T-helper 17 cell (primary cell): ENCODE measurements at places on chromosomes 7 and 10. TPM values are rescaled to one million over a fixed set of nuclear protein-coding genes. Genes with fewer than 3 reads are reported as not detected.
A peak's percentile ranks its signal among the peaks of the same experiment; 100 is the strongest.

Gene LIPF
- not detected for total RNA-seq

Gene EIF4EBP2
- 49.5 TPM for total RNA-seq

Gene SPDYE2B
- total RNA-seq, result not detected

Gene MNX1
- 0.15 TPM for total RNA-seq

Gene LRIT1
- total RNA-seq, result not detected

GRCh38 chr10:120503689-120504088 lies 46.7 kb downstream of the PLPP4 start:
- no peaks in the 10 kb centered on the region for H3K4me1 ChIP-seq
- no peak overlapping the region for H3K27ac ChIP-seq
- H3K27me3 ChIP-seq, result no peaks in the 10 kb centered on the region
- no peak overlapping the region for H3K4me3 ChIP-seq
- no peaks in the 10 kb centered on the region for H3K36me3 ChIP-seq
- no peak for DNase-seq

DNA sequence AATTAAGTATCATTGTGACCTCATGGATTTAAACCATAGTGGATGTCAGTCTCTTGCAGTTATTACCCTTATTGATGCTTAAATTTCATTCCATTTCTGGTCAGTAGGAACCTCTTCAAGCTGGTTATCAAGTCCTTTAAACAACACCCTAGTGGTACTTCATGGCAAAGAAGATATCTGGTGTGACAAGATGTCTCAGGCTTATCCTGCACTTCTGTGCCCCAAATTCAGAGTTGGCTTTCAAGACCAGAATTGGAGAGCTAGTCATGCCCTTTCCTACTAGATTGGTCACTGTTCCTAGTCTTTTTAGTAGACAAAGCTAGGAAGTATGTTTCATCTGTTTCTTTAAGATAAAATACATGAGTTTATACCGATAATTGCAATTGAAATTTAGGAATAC lies 54.9 kb downstream of the KMT2E start:
- peaks cover 6% of the 10 kb centered on the region for H3K36me3 ChIP-seq
- H3K27ac ChIP-seq, result peak overlapping the region; percentile 80
- no peak for DNase-seq
- no peak overlapping the region for H3K4me3 ChIP-seq
- no peaks in the 10 kb centered on the region for H3K27me3 ChIP-seq
- peaks cover 17% of the 10 kb centered on the region for H3K4me1 ChIP-seq

DNA sequence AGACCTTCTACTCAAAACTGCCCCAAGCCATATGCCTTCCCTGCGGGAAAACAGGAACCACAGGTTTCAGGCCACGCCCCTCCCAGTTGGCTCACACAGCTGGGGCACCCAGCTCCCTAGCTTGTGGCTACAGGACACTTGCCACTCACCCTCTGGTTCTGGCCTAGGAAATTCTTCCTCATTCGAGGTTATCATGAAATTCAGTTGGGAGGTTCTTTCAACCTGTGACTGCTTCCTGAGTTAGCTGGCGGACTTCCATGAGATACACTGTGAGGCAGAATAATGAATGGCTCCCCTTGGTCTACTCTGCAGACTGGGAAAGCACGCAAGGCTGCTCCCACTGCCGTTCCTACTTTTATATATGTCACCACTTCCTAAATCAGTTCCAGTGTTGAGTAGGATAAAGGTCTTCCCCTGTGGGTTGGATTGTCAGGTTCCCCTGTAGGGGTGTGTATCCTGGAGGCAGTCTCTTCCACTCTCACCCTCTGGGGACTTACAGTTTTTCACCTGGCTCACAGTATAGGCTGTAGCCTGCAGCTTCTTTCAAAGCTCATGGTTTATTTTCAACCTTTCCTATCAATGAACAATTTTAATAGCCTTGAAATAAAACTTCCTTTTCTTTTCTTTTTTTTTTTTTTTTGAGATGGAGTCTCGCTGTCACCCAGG lies 37.0 kb downstream of the GPR22 start:
- peaks cover 26% of the 10 kb centered on the region for H3K4me1 ChIP-seq
- peaks cover 3% of the 10 kb centered on the region for H3K36me3 ChIP-seq
- H3K27me3 ChIP-seq, result no peaks in the 10 kb centered on the region
- DNase-seq, result no peak
- H3K4me3 ChIP-seq, result no peak overlapping the region
- H3K27ac ChIP-seq, result no peak overlapping the region

- DNase-seq, result no peak
- H3K36me3 ChIP-seq, result peaks cover 5% of the 10 kb centered on the region
- H3K4me3 ChIP-seq, result no peak overlapping the region
- H3K4me1 ChIP-seq, result peaks cover 23% of the 10 kb centered on the region
- no peak overlapping the region for H3K27ac ChIP-seq
Measured at GRCh38 chr10:102629661-102630614, 14.3 kb upstream of the TRIM8 start.

DNA sequence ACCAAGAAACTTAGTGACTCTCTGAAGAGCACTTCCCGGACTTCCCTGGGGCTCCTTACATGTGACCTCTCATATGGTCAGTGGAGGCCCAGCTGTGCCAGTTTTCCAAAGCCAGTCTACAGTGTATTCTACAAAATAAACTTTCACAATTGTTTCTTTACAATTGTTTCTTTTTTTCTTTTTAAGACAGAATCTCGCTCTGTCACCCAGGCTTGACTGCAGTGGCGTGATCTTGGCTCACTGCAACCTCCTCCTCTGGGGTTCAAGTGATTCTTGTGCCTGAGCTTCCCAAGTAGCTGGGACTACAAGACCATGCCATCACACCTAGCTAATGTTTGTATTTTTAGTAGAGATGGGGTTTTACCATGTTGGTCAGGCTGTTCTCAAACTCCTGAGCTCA lies 25.9 kb downstream of the CYP17A1 start:
- DNase-seq, result no peak
- no peak overlapping the region for H3K27ac ChIP-seq
- H3K36me3 ChIP-seq, result no peaks in the 10 kb centered on the region
- no peaks in the 10 kb centered on the region for H3K27me3 ChIP-seq
- H3K4me3 ChIP-seq, result no peak overlapping the region

DNA sequence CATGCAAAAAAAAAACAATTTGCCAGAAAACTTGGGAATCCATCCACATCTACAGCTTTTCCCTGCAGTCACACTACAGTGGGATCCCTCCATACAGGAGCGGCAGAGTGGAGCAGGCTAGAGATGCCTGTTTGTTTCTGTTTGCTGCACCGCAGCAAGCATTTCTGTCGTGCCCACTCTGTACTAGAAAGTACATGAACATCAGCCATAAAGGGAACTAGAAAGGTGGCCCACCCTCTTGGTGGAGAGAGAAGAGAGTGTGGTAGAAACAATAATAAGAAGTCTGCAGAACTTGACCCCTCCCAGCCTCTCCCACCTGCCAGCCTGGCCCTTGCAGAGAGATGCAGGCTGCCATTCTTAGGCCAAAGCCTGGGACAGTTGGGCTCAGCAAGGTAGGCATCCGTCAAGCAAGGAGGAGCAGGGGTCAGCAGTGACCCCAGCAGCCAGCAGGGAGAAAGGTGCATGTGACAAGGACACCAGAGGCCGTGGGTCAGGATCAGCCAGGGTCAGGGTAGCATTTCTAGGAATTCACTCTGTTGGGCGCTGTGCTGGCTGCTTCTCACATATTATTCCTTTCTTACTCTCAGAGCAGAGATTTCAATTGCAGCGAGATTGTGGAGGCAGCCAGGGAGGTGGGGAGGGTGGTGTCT lies 171.8 kb downstream of the EGFR start:
- DNase-seq, result no peak
- H3K27me3 ChIP-seq, result peaks cover 35% of the 10 kb centered on the region
- peaks cover 3% of the 10 kb centered on the region for H3K4me1 ChIP-seq

GRCh38 chr7:24318326-24318725 lies 34.3 kb downstream of the NPY start:
- peaks cover 53% of the 10 kb centered on the region for H3K27me3 ChIP-seq
- no peaks in the 10 kb centered on the region for H3K4me1 ChIP-seq
- no peak overlapping the region for H3K4me3 ChIP-seq

GRCh38 chr10:125003146-125003900 lies 61.4 kb downstream of the ZRANB1 start:
- DNase-seq, result no peak
- H3K27me3 ChIP-seq, result peaks cover 20% of the 10 kb centered on the region
- no peaks in the 10 kb centered on the region for H3K4me1 ChIP-seq
- H3K36me3 ChIP-seq, result no peaks in the 10 kb centered on the region

DNA sequence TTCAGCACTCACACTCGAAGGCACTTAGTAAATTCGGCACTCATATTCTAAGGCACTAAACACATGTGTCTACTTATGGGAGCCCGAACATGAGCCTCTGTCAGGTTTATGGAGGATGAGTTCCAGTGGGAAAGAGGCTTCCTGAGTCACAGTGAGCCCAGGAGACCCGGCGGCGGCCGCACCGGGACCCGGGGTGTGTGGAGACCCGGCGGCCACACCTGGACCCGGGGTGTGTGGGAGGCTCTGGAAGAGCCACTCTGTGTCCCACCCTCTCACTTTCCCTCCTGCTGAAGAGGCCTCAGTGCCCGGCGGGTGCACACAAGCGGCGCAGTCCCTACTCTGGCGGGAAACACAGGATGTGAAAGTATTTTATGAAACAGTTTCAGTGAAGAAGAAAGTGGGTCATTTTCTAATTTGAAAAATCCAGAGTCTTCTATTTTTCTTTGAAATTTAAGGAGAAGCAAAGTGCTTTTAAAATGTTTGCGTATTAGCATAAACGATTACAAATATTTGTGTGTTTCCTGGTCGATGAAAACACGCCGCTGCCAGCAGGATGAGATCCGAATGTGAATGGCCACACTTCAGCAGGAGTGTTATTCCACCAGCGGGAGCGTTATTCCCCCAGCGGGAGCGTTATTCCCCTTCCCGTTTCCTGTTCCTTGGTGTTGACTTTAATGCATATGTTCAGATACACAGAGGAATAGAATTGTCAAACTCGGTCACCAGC lies 625.1 kb downstream of the DNAJB6 start:
- no peak for DNase-seq
- H3K36me3 ChIP-seq, result no peaks in the 10 kb centered on the region
- no peak overlapping the region for H3K27ac ChIP-seq
- no peak overlapping the region for H3K4me3 ChIP-seq

DNA sequence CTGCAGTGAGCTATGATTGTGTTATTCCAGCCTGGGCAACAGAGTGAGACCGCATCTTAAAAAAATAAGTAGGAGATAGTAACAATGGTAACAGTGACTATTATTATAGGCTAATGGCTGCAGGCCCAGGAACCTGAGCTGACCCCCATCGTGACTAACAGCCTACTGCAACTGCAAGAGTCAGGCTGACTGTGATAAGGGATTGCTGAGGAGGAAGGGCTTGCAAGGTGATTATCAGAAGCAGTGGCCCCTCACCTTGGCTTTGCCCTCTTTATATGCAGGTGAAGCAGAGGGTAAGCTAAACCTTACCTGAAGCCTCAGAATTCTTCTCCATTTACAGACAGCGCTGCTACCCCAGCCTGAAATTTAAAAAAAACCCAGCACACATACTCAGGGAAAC lies 83.9 kb upstream of the SDK1 start:
- no peak for DNase-seq
- H3K4me3 ChIP-seq, result no peak overlapping the region
- peaks cover 50% of the 10 kb centered on the region for H3K27me3 ChIP-seq
- H3K4me1 ChIP-seq, result peaks cover 8% of the 10 kb centered on the region
- no peak overlapping the region for H3K27ac ChIP-seq

DNA sequence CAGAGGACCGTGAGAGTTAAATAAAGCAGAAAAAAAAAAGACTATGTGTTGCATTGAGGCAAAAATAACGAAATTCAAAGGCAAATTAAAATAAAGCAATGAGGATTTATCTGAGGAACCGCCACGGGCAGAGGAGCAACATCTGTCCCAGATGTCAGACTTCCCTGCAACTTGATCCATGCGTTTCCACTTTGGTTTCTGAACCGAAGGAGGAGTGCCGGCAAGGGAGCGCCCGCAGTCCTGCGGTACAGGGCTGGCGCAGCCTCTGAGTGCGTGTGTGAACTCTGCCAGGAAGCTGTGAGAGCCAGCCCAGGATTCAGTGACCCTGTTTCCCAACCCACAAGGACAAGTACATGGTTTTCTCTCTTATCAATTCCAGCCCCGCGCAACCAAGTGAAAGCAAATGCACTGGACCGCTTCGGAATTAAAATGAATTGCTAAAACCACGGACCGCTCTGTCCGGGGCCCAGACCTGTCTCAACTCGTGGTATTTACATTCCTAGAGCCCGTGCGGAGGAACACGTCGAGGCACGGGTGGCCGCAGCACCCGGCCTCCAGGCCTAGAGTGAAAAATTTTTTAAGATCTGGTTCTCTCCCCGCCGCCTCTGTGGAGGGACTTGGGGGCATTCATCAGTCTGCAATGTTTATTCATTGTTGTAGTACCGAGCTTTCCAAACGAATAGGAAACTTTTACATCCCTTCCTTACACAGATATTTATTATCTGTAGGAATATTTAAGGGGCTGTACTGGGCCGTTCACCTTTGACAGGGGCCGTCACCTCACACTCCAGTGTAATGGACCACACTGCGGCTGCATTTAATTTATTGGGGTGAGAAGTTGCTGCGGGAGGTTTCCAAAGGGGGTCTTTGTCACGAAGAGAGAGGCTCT lies 291.5 kb upstream of the NFE2L3 start:
- H3K4me1 ChIP-seq, result peaks cover 13% of the 10 kb centered on the region
- peaks cover 56% of the 10 kb centered on the region for H3K27me3 ChIP-seq
- H3K27ac ChIP-seq, result no peak overlapping the region
- peaks cover 2% of the 10 kb centered on the region for H3K36me3 ChIP-seq
- peak overlapping the region; percentile 13 for H3K4me3 ChIP-seq

DNA sequence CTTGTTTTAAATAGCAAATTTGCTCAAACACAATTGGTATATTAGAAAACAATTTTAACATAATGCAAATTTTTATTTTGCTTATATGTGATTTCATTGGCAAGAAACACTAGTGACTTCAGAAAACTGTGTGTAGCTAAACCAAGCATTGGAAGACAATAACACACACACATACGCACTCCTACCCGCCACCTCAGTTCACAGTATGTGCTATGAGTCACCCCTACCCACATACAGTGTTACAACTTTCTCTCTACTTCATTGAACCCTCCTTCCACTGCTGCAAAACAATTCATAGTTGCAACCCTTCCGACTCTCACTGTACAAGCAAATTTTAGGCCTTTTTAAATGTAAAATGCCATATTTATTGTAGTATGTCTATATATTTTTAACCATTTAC lies 119.9 kb upstream of the THSD7A start:
- H3K4me3 ChIP-seq, result no peak overlapping the region
- no peaks in the 10 kb centered on the region for H3K36me3 ChIP-seq
- DNase-seq, result no peak
- H3K27ac ChIP-seq, result no peak overlapping the region
- peaks cover 4% of the 10 kb centered on the region for H3K27me3 ChIP-seq

GRCh38 chr7:30994206-30995100 lies 30.7 kb downstream of the GHRHR start:
- no peak for DNase-seq
- H3K36me3 ChIP-seq, result no peaks in the 10 kb centered on the region
- H3K27me3 ChIP-seq, result peaks cover 26% of the 10 kb centered on the region
- H3K4me1 ChIP-seq, result no peaks in the 10 kb centered on the region

- H3K4me1 ChIP-seq, result no peaks in the 10 kb centered on the region
- no peak overlapping the region for H3K27ac ChIP-seq
- no peaks in the 10 kb centered on the region for H3K27me3 ChIP-seq
- no peak for DNase-seq
- H3K36me3 ChIP-seq, result no peaks in the 10 kb centered on the region
Measured at GRCh38 chr7:68009716-68010115, 1013.1 kb downstream of the TYW1 start.

GRCh38 chr10:114631666-114632417 lies 26.2 kb downstream of the ABLIM1 start:
- H3K4me1 ChIP-seq, result peaks cover 29% of the 10 kb centered on the region
- H3K27ac ChIP-seq, result peak overlapping the region; percentile 41
- H3K36me3 ChIP-seq, result peaks cover 9% of the 10 kb centered on the region
